ENCODE measurements at places on chromosomes 11 and 22. TPM values are rescaled to one million over a fixed set of nuclear protein-coding genes. Genes with fewer than 3 reads are reported as not detected.

Gene ACTN3
- 0.10 TPM for total RNA-seq

Gene POU2F3
- total RNA-seq: not detected

Gene KRTAP5-2
- total RNA-seq: not detected

Gene LRP4
- total RNA-seq: 21.0 TPM

Gene OR51B2
- total RNA-seq: not detected

Gene GPHA2
- not detected for total RNA-seq

Gene SCO2
- 1.3 TPM for total RNA-seq

DNA sequence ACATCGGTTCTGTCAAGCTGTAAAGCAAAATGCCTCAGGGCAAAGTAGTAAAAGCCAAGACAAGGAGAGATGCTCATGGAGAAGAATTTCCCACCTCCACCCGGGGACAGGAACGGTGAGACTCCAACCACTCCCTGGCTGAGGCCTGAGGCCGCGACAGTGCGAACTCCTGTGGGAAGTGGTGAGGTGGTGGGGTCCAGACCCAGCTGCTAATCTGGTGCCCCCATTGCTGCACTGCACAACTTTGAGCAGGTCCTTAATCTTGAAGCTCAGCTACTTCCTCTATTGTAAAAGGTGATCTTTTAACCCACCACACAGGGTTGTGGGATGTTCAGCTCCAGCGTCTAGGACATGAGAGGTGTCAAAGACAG, 83.9 kb downstream of the ZC3H12C start:
- DNase-seq: no peak

- no peak for DNase-seq
Observed at GRCh38 chr11:70872955-70873735, 379.2 kb downstream of the SHANK2 start.

DNA sequence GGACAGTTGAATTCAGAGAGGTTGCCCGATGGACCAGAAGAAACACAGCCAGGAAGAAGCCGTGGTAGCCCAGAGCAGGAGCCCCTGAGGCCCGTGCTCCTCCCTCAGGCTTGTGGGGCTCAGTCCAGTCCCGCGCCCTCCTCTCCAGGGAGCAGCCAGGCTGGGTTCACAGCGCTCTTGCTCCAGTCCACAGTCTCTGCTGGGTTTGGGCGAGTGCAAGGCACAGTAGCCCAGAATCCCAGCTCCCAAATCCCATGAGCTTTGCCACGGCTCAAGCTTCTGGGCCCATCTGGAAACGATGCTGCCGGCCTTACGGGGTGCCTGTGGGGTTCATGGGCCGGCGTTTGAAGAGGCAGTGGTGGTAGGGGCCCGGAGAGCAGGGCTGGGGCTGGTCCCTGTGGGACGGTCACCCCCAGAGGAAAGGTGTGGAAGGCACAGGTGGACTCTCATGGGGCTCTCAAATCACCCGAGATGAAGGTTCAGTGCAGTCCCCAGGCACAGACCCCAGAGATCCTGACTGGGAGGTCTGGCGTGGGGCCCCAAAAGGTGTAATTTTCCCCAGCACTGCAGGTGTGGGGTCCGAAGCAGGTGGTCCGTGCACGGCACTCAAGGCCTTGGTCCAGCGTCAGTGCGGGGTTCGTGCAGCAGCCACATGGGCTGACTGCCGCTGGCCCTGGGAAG, 30.6 kb upstream of the ATXN10 start:
- no peak for DNase-seq

DNA sequence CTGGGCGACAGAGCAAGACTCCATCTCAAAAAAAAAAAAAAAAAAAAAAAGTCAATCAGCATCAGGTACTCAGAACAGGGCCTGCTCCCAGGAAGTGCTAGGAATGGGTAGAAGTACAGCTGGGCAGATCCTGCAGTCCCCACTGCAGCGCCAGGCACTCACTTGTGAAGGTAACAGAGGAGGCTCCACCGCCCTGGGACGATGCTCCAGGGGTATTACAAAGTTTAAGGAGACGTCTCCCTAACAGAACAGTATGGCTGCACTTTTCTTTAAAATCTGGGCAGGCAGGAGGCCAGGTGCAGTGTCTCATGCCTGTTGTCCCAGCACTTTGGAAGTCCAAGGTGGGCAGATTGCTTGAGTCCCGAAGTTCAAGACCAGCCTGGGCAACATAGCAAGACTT, 1449.0 kb downstream of the BRD1 start:
- DNase-seq: no peak

GRCh38 chr22:46783721-46784120, 21.3 kb downstream of the TBC1D22A start:
- DNase-seq: no peak

GRCh38 chr11:128908391-128909246, 17.5 kb downstream of the KCNJ5 start:
- peak; percentile 79 for DNase-seq

Data from left cardiac atrium (tissue), 4 donors.